NB4 (cell line): ENCODE measurements at places on chromosomes 16 and 17.
A peak's percentile ranks its signal among the peaks of the same experiment; 100 is the strongest.

DNA sequence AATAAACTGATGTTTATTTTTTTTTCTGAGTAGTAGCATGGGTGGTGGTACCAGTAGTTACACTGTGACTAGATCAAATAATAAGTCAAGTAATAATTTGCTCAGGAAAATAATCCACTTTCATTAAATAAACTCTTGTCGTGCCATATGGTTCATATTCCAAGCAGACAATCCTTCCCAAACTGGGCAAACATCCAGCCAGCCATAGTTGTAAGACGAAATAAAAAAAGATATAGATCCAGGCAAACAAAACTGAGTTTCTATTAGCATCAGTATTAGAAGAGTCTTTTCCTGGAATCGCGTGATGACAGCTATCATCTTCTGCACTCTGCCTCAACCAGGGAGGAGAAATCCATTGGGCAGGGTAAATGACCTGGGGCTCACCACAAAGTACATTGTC lies 508.4 kb upstream of the GOT2 start:
- no peak for DNase-seq

DNA sequence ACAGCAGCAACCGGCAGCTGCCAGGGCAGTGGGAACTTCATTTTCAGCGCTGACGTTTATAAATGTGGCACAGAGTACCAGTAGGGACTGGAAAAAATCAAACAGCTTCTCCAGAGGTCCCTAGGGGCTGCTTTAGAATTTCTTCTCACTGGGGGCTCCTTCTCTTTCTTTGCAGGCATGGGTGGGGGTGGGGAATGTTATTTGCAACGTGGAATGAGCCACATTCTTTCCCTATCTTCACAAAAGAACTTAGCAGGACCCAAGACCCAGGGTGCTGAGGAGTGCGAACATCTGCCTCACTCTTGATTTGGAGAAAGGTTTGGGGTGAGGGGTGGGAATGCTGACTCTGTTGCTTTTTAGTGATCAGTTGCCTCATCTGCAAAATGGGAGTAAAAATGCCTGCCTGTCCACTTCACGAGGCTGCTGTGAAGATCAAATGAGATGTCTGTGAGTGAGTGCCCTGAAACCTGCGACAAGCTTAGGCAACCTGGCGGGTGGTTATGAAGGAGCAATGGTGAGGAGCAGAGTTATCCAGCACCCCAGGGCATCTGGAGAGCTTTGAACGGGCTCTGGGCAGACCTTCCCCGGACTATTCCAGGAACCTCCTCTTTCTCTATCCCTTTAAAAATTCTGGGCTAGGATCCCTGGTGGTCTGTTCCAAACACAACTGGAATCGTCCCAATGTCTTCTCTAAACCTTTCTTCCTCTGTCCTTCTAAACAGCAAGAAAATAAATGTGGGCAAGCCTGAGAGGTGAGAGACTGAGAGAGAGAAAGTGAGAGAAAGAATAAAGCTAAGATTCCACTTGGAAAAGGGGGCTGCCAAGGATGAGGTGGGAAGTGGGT lies 10.7 kb upstream of the PIPOX start:
- no peak for DNase-seq

DNA sequence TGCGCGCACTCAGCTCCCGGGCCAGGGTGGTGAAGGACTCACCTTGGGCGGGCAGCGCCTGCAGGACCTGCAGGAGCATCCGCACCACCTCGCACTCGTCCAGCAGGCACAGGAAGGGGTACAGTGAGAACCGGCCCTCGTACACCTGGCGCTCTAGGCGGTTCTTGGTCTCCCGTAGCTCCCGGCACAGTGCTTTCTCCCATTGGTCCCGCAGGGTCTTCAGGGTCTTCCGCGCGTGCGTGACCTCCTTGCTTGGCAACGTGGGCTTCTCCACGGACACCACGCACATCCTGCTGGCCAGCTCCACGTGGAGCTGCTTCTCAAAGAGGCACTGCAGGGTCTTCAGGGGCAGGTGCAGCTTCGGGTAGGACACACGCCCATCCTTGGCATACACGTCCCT lies 74.1 kb upstream of the MED13 start:
- no peak for DNase-seq

GRCh38 chr16:69367980-69368379 lies 16.4 kb upstream of the TMED6 start:
- peak; percentile 36 for DNase-seq

DNA sequence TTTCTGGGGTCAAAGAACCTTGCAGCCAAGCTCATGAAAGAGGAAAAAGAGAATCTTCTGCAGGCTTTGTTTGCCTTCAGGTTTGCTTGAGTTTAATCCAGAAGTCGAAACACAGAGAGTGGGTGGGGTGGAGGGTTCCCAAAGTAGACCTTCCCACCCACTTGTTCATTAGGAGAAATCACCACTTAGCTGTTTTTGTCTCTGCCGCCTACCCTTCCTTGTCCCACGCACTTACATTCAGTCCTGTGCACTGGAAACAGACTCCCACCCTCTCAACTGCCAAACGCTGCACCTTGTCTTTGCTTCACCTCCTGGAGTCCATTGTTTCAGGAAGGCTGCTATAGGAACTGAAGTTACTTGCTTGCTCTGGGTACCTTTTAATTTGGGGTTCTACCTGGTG lies 38.6 kb upstream of the RBFOX1 start:
- DNase-seq, result no peak

- DNase-seq, result no peak
These were observed 371.7 kb downstream of the SOX9 start for GRCh38 chr17:72492494-72492893.

GRCh38 chr16:11121914-11122692 lies 133.9 kb downstream of the SOCS1 start:
- DNase-seq, result no peak

DNA sequence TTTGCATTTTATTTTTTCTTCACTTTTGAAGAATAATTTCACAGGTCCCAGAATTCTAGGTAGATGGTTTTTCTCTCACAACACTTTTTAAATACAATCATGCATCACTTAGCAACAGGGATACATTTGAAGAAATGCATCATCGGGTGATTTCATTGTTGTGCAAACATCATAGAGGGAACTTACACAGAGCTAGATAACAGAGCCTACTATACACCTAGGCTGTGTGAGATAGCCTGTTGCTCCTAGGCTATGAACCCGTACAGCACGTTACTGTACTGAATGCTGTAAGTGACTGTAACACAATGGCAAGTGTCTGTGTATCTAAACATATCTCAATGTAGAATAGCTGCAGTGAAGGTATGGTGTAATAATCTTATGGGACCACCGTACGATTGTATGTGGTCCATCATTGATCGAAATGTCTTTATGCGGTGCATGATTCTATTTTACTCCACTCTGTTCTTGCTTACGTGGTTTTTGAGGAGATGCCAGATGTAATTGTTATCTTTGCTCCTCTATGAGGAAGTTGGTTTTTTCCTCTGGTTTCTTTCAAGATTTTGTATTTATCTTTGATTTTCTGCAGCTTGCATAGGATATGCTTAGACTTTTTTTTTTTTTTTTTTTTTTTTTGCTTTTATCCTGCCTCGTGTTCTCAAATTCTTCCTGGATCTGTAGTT lies 35.5 kb upstream of the TMEM92 start:
- no peak for DNase-seq

DNA sequence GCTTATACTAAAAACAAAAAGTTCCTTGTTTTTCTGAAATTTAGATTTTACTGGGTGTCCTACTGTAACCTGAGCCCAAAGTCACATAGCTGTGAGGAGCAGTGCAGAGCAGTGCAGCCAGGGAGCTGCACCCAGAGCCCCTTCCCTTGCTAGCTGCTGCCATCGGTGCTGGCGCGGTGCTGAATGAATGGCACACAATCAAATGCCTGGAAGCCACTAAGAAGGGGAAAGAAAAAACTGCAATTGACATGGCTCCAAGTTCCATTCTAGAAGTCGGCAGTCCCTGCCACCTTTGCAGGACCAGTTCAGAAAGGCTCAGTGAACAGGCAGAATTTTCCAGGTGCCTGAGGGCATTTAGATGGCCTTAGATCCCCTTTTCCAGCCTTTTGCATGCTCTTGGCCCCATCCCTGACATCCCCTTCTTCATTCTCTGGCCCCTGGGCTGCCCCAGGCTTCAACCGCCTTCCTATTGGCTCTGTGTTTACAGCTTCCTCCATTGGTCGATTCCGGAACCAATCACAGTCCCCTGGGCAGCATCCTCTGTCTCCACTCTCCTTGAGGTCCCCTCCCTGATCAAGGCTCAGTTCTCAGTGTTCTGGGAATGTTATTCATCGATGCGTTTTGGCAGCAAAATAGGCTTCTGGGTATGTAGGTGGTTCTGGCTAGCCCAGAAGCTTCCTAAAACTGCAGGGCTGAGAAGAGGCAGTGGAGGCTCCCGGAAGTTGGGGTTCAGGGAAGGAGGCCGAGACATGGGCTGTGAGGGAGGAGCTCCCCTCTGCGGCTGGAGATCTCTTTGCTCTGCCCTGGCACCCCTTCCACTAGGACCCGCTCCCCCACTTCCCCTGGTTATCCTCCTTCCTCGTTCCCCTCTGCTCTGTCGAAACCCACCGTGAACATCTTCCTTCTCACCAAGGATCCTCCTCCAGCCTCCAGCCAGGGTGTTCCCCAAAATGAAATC lies 37.9 kb downstream of the ATP2C2 start:
- DNase-seq, result no peak

DNA sequence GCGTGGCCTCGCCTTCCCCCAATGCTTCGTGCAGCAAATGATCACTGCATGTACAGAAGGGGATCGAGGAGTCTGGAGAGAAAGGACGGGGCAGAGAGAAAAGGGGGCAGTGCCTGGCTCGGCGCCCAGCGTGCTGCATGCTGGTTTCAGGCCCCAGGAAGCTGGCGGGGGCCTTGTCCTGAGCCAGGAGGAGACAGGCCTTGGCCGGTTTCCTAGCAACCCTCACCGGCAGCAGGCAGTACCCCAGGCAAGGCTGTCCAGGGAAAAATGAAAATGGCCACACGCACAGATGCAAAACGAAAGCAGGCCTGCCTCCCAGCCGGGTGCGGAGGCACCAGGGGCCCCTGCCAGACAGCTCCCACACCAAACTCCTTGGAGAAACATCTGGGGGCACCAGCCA lies 126.3 kb downstream of the ZFHX3 start:
- no peak for DNase-seq

DNA sequence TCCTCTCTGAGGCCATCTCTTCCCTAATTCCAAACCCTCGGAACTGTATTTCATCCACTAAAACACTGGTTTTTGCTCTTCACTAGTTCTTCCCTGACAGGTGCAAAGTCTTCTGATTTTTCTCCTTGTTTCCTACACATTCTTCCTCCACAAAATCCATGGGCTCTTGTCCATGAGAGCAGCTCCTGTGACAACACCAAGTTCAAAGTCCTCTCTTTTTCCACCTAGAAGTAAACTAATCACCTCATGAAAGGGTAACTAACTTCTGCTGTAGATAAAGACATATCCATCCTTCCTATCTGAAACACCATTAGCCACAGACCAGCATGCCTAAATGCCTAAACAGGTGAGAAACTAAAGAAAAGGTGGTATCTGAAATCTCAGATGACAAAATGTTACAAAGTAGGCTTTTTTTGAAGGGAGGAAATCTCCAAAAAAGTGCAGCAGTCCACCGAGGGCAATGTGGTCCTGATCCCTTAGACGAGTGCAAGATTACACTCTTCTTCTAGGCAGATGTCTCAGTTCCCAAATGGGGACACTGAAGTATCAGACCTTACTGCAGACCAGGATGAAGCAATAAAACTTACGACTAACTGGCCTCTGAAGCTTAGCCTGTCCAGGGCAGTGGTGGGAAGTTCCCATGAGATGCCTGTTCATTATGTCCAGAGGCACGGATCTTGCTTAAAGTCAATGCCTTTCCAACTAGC lies 2.8 kb downstream of the PIP4K2B start:
- peak; percentile 20 for DNase-seq

DNA sequence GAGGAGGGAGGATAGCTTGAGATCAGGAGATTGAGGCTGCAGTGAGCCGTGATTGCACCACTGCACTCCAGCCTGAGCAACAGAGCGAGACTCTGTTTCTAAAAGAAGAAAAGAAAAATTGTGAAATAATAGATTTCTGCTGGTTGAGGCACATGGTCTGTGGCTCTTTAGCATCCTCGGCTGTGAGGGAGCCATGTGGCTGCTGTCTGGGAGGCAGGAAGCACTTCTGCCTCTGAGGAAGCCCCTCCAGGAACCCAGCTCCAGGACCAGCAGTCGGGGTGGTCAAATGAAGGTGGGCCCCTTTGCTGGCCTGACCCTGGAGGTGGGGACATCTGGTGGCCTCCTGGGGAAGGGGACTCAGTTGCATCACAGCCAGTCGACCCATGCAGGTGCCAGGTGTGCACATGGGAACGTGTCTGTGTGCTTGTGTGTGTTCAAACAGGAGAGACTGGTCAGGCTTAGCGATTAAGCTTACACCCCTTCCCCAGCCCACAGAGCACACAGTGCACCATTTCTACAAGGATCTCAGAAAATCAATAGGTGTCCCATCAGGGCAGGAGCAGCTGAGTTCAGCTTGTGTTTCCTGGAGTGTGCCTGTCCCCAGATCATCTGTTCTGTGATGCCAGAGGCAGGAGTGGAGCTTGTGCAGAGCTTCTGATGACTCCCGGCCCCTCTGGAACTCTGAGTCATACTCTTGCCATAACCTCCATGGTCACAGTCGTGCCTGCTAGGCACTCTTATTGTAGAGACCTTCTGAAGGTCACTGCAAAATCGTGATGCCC lies 24.3 kb upstream of the MGAT5B start:
- DNase-seq, result peak; percentile 49
